ENCODE measurements at places on chromosomes 2 and 18.

- no peak for DNase-seq
Observed at GRCh38 chr2:9106338-9107167, 100.1 kb upstream of the ASAP2 start.

DNA sequence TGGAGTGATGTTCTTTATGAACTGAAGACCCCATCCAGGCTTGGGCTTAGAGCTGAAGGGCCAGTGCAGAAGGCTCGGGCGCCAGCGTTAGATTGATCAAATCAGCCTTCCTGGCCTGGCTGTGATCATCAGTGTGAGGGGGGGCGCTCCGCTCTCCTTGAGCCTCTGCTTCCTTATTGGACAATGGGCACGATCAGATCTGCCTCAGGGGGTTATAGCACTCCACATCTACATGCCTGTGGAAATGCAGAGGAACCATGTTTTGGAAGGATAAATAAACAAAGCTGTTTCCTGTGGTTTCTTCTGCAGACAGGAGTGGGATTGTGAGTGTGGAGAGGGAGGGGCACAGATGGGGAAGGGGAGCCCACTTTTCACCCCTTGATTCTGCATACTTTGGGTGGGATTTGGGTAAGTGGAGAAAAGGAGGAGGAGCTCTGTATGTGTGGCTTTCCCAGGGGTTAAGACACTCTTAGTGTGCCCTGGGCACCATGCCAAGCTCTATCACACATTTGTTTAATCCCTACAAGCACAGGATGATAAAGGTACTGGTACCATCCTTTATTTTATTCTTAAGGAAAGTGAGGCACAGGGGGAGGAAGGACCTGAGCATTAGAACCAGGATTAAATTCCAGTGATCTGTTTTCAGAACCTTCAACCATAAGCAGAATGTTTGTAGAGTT, 150.5 kb downstream of the EN1 start:
- DNase-seq: no peak

DNA sequence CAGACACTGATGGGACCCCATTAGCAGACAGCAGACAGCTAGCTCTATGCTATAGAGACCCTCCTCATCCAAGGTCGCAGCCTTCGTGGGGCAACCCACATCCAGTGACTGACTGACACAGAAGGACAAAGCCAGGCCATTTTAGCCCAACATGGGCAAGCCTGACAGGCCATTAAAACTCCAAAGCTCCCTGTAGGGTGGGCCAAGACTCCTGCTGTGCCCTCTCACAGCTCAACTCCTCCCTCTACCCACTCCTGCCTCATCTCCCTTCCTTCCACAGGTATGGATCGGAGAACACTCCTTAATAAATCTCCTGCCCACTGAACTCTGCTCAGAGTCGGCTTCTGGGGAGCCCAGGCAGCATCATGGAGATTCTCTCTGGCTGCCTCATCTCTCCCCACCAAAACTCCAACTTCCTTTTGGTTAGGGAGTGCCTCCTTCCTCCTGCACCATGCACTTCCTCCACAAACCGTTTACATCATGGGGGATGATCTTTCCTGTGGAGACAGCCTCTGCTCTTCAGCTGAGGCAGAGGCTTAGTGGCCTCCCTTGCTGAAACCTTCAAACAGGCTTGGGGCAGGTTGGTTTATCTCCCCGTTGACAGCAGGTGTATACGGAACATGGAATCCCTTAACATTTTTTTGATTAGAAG, 86.5 kb downstream of the ACTR3 start:
- DNase-seq: no peak

DNA sequence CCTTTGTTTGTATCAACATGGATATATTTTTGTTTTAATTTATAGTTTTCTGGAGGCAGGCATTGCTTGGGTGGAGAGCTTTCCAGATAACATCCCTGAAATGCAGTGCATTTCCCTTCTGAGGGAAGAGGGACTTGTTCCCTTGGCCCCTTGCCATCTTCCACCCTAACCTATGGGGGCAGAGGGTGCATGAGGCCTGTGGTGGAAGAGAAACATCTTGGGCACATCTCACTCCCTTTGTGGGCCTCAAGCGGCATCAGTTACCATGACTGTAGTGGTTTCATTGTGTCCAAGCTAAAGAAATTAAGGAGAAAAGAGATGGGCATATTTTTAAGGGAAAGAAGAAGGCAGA, 5.3 kb upstream of the RPL37A start:
- DNase-seq: no peak

GRCh38 chr18:28045176-28045810, 131.6 kb downstream of the CDH2 start:
- no peak for DNase-seq

- DNase-seq: no peak
Observed at GRCh38 chr2:193980599-193980998, 1676.4 kb upstream of the SLC39A10 start.

DNA sequence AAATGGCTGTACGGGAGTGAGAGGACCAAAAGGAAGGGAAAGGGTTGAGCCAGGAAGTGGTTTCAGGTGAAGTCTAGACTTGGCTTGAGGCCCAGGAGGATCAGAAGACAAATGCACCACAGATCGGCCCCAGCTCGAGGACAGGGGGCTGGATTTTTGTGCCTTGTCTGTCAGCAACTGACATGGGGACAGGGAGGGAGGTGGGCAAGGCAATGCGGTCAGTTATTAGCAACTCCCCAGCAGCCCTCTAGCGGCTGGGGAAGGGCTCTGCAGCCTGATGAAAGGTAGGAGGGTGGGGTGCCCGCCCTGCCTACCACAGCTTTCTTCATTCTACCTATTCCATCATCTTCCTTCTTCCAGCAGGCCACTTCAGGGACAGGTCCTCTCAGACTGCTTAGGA, 50.0 kb downstream of the CPO start:
- DNase-seq: no peak

- no peak for DNase-seq
Observed at GRCh38 chr2:28276076-28276618, 116.5 kb upstream of the FOSL2 start.

DNA sequence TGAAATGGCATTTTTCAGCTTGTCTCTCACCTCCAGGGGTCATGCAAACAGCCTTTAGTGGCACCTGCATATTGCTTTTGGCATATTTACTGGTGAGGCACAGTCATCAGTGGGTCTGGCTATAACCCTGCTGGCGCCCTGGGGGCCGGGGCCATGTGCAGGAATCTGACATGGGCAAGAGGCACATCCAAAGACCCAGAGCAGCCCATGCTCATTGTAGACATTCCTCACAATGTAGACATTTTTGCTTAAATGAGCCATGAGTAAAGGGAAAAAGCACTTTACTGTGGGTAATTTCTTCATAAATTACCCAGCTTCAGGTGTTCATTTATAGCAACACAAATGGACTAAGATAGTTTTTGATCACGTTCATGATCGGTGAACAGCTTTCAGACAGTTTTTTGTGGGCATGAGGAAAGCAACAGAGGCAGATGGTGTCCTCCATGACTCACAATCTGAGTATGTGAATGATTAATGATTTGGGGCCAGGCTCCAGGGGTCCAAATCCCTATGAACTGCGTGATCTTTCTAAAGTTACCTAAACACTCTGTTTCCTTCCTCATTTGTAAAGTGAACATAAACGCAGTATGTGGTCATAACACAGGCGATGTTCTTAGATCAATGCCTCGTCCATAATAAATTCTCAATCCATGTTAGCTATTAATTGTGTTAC, 85.8 kb downstream of the LIPG start:
- DNase-seq: peak; percentile 48

DNA sequence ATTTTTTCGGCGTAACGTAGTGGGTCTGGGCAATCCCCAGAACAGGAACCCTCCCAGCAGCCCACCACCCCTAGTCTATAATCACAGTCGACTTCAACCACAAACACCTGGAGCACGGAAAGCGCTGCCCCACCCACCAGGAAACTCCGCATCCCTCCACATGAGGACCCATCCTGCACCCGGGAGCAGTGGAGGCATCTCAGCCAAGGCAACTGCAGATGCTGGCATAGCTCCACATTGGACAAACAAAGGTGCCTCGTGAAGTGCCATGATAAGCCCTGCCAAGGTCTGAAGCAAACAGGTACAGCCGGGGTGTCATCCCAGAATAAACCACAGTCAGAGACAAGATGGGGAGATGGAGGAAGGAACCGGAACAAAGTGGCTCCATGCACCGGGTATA, 24.3 kb upstream of the COPS8 start:
- no peak for DNase-seq

DNA sequence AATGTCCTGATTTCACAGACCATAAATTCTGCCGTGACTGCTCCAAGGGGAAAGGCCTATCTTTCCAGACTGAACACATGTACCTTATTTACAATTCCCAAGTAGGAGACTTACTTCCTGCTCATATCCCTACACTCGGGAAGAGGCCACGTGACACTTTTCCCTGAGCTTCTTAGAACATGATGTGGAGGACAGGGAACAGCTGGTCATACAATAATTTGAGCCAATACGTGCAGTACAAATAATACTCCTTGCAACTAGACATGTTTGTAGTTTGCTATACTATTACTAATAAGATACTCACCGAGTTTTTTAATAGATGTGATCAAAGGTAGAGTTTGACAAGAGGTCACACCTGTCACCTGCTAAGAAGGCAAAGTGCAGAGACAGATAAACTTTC, 256.4 kb downstream of the SP3 start:
- no peak for DNase-seq

GRCh38 chr2:115480741-115481140, 1038.3 kb downstream of the DPP10 start:
- peak; percentile 34 for DNase-seq

Measured in DMS 273 treated with DMSO at 0.1 percent for 48 hours (cell line).